Adipocyte (in vitro differentiated cells): ENCODE measurements at places on chromosomes 5 and 9.

DNA sequence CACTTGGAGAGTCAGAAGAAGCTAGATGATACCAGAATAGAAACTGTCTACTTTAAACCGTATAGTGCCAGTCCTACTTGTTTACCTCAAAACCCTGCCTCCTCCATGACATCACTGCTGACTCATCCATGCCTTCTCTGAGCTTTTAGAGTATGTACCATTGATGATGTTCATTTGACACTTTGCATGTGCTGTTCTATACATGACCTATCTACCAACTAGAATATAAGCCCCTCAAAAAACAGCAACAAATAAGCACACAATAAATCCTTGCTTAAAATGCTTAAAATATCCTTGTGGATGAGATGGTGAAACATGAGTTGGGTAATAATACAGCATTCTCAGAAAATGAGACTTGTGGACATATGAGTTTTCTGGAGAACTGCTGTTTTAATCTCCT, 2.6 kb downstream of the CTNNAL1 start:
- peak; percentile 83 for DNase-seq

DNA sequence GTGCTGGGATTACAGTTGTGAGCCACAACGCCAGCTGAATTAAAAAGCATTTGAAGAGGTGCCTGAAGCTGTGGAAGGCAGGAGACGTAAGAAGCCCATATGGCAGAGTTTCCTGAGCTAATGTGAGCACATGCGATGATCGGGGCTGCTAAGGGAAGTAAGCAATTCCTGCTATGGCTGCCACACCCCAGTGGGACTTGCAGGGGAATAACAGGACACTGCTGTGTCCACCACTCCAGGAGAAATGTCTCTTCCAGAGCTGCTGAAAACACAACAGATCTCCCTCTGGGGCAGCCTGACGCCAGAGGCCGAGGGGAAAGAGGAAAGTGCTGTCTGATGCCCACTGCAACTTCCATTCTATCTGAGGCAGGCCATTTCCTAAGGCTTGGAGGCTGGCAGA, 46.2 kb upstream of the ANKRD55 start:
- DNase-seq = no peak

DNA sequence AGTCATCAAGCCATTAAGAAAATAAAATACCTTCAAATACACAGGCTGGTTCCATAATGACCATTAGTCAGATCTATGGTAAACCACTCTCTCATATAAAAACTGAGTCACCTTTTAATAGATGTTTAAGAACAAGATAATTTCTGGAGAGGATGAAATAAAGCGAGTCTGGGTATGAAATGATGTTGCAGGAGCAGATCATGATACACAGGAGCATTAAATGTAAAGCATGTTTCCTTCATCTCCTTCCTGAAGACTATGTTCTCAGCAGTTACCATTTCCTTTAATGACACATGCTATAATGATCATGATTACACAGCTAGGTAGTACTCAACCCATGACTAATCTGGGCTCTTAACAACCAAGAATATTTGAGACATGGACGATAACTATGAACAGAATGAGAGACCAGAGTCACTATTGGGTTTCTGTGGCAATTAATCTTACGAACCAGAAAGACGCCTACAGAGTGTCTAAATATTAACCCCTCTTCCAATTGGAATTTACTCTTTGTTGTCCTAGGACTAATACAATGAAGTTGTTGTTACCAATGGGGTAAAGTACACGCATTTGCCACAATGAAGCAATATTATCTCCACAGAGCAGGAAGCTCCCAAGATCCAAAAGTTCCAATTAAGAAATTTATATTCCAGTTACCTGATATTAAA, 105.6 kb downstream of the NR6A1 start:
- no peak for DNase-seq

- DNase-seq = no peak
Measured at GRCh38 chr5:125149110-125149509, 402.7 kb upstream of the ZNF608 start.

- DNase-seq = no peak
Measured at GRCh38 chr9:105067895-105068580, 140.1 kb upstream of the ABCA1 start.

GRCh38 chr5:91632871-91633270, 249.8 kb upstream of the ARRDC3 start:
- no peak for DNase-seq

DNA sequence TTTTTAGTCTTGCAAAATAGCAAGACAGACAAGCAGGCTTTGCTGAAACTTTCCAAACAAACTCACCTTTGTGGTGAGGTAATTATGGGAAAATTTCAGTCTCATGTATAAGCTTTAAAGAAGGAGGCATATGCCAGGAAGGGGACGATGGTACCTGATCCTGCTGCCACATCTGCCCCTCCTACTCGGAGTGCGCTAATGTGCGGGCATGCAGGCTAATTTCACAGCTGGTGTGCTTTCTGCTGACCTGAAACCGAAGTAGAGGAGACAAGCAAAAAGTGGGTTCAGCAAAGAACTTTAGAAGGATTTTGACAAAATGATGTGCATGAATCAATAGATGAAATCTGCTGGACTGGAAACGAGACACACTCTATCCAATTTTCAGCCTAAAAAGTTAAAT, 117.1 kb upstream of the IRX4 start:
- DNase-seq = no peak

GRCh38 chr5:142432961-142433360, 108.1 kb upstream of the SPRY4 start:
- no peak for DNase-seq

GRCh38 chr9:22005702-22006606, 3.2 kb downstream of the CDKN2B start:
- peak; percentile 39 for DNase-seq

DNA sequence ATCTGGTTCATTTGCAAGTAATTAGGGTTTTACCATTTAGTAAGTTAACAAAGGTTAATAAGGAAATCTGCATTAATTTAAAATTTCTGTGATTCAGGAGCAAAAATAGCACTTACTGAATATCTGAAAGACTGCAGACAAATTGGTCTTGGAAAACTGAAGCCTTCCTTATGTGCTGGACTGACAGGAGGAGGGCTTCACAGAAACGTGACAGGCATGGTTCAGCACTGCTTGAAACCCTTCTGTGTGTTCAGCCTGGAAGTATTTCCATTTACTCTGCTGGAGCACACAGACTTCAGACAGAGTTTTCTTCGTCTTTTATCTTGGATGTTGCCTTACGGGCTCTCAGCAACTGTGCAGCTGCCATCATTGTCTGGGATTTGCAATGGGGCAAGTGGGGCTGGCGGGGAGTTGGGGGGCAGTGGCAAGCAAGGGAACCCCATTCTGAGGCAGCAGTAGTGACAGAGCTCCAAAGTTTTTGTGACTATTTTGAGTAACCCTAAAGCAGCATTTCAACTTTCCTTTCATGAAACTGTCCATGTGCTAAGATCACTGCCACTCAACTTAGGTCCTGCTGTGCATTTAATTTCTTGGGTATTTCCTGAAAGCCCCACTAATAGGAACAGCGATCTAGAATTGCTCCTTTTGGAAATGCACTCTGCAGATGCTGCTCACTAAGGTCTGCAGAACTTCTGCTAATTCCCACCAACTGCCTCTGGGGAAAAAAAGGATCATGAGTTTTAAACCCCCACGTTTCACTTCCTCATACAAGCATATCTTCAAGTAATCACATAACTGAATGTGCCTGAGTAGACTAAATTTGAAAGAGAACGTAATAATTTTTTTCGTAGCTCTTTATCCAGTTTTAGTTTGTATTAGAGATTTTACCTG, 56.6 kb downstream of the KCNN2 start:
- DNase-seq = no peak

DNA sequence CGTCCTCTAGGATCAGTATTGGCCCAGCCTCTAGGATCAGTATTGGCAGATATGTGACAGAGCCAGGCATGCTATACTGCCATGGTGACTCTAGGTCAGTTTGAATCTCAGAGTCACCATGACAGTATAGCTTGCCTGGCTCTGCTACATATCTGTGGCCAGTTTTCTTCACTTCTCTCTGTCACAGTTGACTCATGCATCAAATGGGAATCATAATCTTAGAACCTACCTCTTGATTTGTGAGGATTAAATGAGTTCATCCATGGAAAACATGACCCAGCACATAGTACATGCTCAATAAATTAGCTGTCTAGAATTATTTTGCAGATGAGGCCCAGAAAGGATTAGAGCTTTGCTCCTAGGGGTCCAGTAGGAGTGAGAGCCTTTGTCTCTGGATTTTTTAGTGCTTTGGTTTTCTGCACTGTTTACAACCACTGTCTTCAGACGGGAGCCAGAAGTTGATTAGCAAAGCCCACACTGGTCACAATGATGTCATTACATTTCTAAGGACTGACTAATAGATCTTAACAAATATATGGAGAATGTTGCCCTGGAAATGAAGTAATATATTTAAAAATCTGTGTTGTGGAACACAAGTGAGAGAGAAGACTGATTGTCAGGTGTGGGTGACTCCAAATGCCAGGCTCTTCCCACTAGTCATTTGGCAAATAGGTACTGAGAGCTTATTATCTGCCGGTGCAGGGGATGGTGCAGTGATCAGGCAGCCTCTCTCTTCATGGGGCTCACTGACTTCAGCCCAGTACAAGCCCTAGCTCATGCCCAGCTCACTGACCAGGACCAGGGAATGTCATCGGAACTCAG, 76.0 kb downstream of the COL15A1 start:
- DNase-seq = peak; percentile 88

GRCh38 chr5:132751444-132751843, 4.2 kb downstream of the CCNI2 start:
- peak; percentile 94 for DNase-seq

GRCh38 chr9:113446323-113446740, 17.2 kb upstream of the RGS3 start:
- DNase-seq = peak; percentile 81

GRCh38 chr5:74490814-74491213, 149.7 kb downstream of the ENC1 start:
- DNase-seq = no peak

GRCh38 chr5:55665065-55665464, 47.1 kb downstream of the SLC38A9 start:
- no peak for DNase-seq

DNA sequence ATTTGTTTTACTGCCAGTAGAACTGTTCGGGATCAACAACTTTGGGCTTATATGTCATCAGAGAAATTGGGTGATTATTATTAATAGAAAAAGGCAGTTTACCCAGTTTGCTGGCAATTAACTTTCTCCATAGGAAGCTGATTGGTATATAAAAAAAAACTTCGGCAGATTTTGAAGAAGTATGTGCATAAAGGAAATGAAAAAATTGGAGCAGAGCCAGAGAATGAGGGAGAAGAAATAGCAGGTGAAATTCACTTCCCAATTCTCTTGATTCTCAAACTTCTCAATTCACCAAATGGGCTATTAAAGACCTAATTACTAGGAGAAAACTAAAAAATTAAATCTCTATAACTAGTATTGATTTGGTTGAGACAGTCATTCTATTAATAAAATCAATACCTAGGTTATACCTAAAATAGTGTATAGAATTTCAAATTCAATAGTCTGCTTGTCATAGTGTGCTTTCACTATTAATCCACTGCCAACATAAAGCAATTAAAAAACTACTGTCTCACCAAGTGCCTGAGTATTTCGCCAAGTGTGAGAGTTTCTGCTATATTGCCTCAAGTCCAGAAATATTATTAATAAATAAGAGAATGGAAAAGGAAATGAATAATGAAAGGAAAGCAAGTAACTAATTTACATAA, 47.5 kb downstream of the STX17 start:
- no peak for DNase-seq

GRCh38 chr9:36828611-36829013, 205.5 kb downstream of the PAX5 start:
- DNase-seq = no peak

DNA sequence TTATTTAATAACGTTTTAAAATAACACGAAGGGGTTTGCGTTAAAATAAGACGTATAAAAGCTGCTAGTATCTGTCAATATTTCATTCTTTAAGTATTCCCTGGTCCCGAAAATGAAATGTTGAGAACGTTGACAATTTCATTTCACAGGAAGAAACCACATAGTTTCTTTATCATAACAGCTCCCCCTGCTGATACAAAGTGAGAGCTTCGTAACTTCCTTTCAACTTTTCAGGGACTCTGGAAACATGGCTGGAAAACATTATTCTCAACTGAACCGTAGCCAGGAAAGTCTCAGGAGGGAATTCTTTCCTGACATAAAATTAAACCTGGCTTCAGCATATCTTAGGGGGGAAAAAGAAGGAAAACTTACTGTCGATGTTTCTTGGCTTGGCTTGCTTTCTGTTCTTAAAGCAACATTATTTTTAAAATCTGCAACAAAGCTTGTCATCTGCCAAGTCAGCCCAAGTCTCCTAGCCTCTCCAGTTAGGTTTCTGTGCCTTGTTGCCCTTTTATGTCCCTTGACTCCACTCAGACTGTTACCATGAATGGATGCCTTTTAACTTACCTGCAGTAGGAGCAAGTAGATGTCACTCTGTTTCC, 122.9 kb upstream of the DAB2 start:
- DNase-seq = peak; percentile 94

DNA sequence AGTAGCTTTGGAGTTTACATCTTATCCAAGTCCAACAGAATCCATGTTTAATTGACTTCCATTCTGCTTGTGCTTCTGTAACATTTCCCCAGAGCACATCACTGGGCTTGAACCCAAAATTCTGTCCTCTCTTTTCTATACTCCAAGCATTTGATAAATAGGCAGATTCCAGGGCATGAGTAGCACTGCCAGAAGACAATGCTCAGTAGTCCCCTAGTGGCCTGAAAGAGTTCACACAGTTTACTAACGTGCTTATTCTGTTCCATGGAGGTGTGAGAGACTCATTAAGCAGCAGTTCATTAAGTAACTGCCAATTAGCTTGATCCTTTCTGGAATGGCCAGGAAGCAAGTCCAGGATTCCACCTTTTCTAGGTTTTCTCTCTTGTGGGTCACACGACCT, 9.4 kb upstream of the GABRA6 start:
- no peak for DNase-seq

DNA sequence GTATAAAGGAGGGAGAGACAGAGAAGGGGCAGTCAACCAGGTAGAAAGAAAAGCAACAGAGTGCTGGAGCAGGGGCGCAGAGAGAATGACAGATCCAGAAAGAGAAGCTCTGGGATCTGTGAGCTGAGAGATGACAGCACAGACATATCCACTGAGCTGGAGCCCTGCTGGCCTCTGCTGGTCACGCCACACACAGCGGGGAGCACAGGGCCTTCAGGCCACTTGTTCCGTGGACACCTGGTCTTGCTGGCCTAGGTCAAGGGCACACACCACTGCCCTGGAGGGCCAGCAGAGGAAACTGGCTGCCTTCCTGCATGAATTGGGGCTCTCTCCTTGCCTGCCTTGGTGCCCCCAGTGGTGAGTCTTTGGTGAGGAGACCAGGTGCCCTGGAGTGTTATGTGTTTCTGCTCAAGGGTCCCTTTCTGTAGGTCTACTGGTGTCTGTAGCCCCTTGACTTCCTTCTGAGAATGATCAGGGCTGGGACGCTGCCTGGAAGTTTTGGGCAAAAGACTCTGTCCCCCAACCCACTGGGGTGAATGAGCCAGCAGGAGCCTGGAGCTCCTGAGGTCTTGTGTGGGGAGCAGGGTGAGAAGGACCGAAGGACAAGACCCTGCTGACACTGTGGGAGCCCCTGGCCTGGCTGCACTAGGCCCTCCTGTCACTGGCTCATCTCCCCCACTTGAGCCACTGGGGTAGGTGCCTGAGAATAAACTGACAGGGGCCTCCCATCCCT, 59.2 kb upstream of the ADAMTS2 start:
- peak; percentile 51 for DNase-seq

- peak; percentile 40 for DNase-seq
Measured at GRCh38 chr5:16550316-16550952, 66.4 kb downstream of the RETREG1 start.

- peak; percentile 67 for DNase-seq
Measured at GRCh38 chr9:128912270-128912853, 8.4 kb upstream of the PHYHD1 start.

GRCh38 chr5:173204185-173204979, 30.6 kb downstream of the NKX2-5 start:
- DNase-seq = peak; percentile 51
